ENCODE measurements at places on chromosomes 3 and 15. TPM values are rescaled to one million over a fixed set of nuclear protein-coding genes. Genes with fewer than 3 reads are reported as not detected.

The OXNAD1 gene
- total RNA-seq: 70.4 TPM

The GOLGA8R gene
- 2.7 TPM for total RNA-seq

The SLC24A5 gene
- not detected for total RNA-seq

The PDZRN3 gene
- total RNA-seq: not detected

The SOX14 gene
- not detected for total RNA-seq

The SCG3 gene
- total RNA-seq: not detected

The KIF7 gene
- total RNA-seq: 0.65 TPM

GRCh38 chr3:55571913-55572312, 84.8 kb upstream of the WNT5A start:
- no peaks in the 10 kb centered on the region for H3K27me3 ChIP-seq
- DNase-seq: no peak
- peaks cover 2% of the 10 kb centered on the region for H3K4me1 ChIP-seq
- no peaks in the 10 kb centered on the region for H3K36me3 ChIP-seq
- no peak overlapping the region for H3K4me3 ChIP-seq
- H3K27ac ChIP-seq: no peak overlapping the region

DNA sequence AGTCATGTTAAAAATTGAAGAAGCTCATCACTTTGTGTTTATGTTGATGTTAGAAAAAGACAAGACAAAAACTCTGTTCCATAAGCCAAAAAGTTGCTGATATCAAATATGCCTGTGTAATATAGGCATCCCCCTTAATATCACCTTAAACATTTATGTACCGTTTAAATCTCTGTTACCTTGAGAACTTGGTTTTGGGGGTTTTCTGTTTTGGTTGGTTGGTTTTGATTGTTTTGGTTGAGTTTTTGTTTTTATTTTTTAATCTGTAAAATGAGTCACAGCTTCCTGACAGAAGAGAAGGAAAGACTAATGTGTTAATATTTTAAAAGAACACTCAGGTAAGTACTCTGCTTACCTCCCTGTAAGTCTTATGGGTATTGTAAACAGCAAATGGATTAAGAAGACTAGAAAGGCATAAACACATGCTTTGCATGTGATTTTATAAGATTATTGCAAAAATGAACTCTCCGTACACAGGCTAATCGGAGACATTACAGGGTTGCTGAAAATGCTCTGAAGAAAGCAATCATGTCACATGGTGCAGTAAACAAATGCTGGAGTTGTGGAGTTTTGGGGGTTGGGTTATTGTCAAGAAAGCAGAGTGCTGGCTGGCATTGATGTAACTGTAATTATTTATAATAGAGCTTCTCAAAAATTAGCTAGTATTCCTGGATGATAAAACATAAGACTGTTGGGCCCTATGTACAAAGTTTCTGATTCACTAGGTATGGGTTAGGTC, 69.5 kb upstream of the MBNL1 start:
- peaks cover 77% of the 10 kb centered on the region for H3K4me1 ChIP-seq
- peak; percentile 35 for DNase-seq
- H3K27ac ChIP-seq: peak overlapping the region; percentile 93
- peaks cover 4% of the 10 kb centered on the region for H3K36me3 ChIP-seq
- peak overlapping the region; percentile 73 for H3K4me3 ChIP-seq
- H3K27me3 ChIP-seq: no peaks in the 10 kb centered on the region

GRCh38 chr3:31218082-31218481, 314.6 kb upstream of the STT3B start:
- no peak overlapping the region for H3K4me3 ChIP-seq
- no peaks in the 10 kb centered on the region for H3K27me3 ChIP-seq
- H3K36me3 ChIP-seq: peaks cover 21% of the 10 kb centered on the region

- H3K27ac ChIP-seq: peak overlapping the region; percentile 94
- DNase-seq: peak; percentile 51
- H3K27me3 ChIP-seq: no peaks in the 10 kb centered on the region
- H3K36me3 ChIP-seq: peaks cover 4% of the 10 kb centered on the region
- peaks cover 45% of the 10 kb centered on the region for H3K4me1 ChIP-seq
Observed at GRCh38 chr3:171458071-171458863, 1.9 kb downstream of the TNIK start.

DNA sequence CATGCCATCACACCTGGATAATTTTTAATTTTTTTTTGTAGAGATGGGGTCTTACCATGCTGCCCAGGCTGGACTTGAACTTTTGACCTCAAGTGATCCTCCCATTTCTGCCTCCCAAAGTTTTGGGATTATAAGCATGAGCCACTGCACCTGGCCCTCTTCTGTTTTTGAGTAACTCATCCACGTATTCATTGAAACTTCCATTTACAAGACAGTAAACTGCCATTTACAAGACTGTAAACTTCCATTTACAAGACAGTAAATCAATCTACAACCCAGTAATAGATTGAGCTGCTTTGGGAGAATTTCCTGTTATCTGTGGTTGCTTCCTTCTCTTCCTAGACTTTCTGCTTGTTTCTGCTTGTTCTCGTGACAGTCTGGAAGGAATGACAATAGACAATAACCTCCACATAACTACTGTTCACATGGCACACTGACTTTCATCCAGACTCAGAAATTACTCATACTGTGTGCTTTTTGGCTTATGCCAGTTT, 114.7 kb upstream of the CCNL1 start:
- H3K4me1 ChIP-seq: no peaks in the 10 kb centered on the region
- H3K27me3 ChIP-seq: no peaks in the 10 kb centered on the region
- H3K4me3 ChIP-seq: no peak overlapping the region
- DNase-seq: no peak
- H3K36me3 ChIP-seq: no peaks in the 10 kb centered on the region

DNA sequence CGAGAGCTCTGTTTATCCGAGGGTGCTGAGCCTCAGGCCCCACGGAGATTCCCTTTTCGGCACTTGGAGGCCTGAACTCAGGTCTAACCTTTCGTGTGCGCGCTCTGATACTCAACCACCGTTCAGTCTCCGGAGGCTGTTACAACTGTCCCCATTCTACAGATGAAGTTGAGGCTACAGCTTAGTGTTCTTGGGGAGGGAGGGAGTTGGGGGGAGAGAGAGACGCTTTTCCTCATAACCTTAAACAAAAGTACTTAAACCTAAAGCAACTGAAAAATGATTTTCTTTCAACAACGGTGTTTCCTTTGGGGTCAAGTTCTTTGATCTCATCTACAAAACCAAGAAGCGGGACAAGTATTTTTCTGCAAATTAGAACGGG, 952 bp upstream of the CHST2 start:
- H3K4me3 ChIP-seq: peak overlapping the region; percentile 83
- peaks cover 2% of the 10 kb centered on the region for H3K36me3 ChIP-seq
- H3K27me3 ChIP-seq: peaks cover 15% of the 10 kb centered on the region
- no peak for DNase-seq
- H3K4me1 ChIP-seq: peaks cover 43% of the 10 kb centered on the region

DNA sequence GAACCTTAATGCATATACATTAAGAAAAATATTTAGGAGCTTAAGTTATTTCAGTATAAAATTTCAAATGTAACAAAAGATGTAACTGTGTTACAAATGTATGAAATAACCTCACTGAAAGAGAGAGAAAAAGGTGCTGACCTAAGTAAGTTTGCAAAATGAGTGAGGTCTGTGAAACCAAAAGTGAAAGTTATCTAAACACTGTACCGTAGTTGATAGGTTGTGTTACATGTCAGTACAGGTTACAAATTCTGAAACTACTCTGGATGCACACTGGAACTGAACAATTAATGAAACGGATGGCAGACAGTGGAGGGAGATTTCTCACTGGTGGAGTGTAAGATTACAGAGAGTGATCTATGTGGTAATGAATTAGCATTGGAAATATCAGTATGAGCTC, 420.7 kb downstream of the ZNF385D start:
- DNase-seq: no peak
- H3K4me3 ChIP-seq: peak overlapping the region; percentile 1
- no peaks in the 10 kb centered on the region for H3K27me3 ChIP-seq
- H3K27ac ChIP-seq: no peak overlapping the region

- peaks cover under 1% of the 10 kb centered on the region for H3K27me3 ChIP-seq
- no peaks in the 10 kb centered on the region for H3K4me1 ChIP-seq
- no peak overlapping the region for H3K27ac ChIP-seq
- H3K36me3 ChIP-seq: no peaks in the 10 kb centered on the region
- no peak overlapping the region for H3K4me3 ChIP-seq
- DNase-seq: no peak
Observed at GRCh38 chr15:95600884-95601283, 729.6 kb upstream of the NR2F2 start.

DNA sequence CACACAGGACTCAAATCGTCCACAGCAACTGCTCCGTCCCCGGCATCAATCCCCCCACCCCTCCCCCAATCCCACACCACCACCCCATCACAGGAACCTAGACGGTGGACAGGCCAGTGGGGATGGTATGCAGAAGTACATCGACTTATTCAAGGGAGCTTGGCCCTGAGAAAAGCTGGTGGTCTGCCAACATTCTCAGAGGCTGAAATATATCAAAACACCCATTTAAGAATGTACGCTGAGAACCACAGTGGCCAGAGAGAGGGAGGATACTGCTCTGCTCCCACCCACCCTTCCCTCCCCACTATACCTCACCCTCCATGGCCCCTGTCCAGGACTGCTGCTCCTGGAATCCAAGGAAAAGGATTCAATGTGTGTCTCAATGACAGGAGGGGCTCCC, 12.4 kb upstream of the USP3 start:
- H3K4me1 ChIP-seq: peaks cover 67% of the 10 kb centered on the region
- no peak overlapping the region for H3K4me3 ChIP-seq
- H3K27ac ChIP-seq: no peak overlapping the region
- H3K27me3 ChIP-seq: no peaks in the 10 kb centered on the region

GRCh38 chr3:118766306-118766669, 268.4 kb downstream of the IGSF11 start:
- no peaks in the 10 kb centered on the region for H3K4me1 ChIP-seq
- H3K27me3 ChIP-seq: no peaks in the 10 kb centered on the region
- H3K4me3 ChIP-seq: no peak overlapping the region
- no peaks in the 10 kb centered on the region for H3K36me3 ChIP-seq
- no peak overlapping the region for H3K27ac ChIP-seq

- H3K27ac ChIP-seq: no peak overlapping the region
- DNase-seq: no peak
- H3K36me3 ChIP-seq: no peaks in the 10 kb centered on the region
- H3K27me3 ChIP-seq: peaks cover 4% of the 10 kb centered on the region
- H3K4me3 ChIP-seq: no peak overlapping the region
Observed at GRCh38 chr3:2923390-2923789, 186.8 kb downstream of the IL5RA start.

GRCh38 chr3:53354945-53355498, 7.7 kb upstream of the DCP1A start:
- DNase-seq: no peak
- H3K27ac ChIP-seq: no peak overlapping the region
- peaks cover 13% of the 10 kb centered on the region for H3K4me1 ChIP-seq
- H3K4me3 ChIP-seq: no peak overlapping the region
- H3K27me3 ChIP-seq: peaks cover 11% of the 10 kb centered on the region

- peak; percentile 29 for DNase-seq
- H3K27ac ChIP-seq: no peak overlapping the region
- peaks cover 85% of the 10 kb centered on the region for H3K27me3 ChIP-seq
- H3K36me3 ChIP-seq: peaks cover 7% of the 10 kb centered on the region
- H3K4me3 ChIP-seq: no peak overlapping the region
- peaks cover 34% of the 10 kb centered on the region for H3K4me1 ChIP-seq
Observed at GRCh38 chr3:172449466-172450149, 1.4 kb upstream of the GHSR start.

DNA sequence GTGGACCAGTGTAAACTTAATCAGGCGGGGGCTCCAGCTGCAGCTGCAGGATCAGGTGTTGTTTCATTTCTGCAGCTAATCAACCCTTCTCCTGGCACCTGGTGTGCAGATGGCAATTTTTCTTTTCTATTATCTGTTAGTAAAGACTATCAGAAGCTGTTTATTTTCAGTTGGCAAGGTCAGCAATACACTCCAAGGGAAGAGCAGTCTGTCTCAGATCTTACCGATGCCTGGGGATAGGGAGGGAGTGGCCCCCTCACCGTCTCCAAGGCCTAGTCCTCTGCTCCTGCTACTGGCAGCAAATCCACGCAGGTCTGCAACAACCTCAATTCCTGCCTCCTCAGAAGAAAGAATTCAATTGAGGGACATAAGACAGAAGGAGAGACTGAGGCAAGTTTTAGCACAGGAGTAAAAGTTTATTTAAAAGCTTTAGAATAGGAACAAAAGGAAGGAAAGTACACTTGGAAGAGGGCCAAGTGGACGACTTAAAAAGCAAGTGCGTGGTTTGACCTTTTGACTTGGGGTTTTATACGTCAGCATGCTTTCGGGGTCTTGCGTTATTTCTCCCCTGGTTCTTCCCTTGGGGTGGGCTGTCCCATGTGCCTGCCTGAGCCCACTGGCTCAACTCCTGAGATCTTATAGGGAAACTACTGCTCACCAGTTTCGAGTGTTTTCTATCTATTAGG, 9.2 kb downstream of the CCRL2 start:
- no peaks in the 10 kb centered on the region for H3K27me3 ChIP-seq
- H3K4me3 ChIP-seq: no peak overlapping the region
- DNase-seq: no peak
- no peaks in the 10 kb centered on the region for H3K36me3 ChIP-seq
- H3K4me1 ChIP-seq: peaks cover 3% of the 10 kb centered on the region

DNA sequence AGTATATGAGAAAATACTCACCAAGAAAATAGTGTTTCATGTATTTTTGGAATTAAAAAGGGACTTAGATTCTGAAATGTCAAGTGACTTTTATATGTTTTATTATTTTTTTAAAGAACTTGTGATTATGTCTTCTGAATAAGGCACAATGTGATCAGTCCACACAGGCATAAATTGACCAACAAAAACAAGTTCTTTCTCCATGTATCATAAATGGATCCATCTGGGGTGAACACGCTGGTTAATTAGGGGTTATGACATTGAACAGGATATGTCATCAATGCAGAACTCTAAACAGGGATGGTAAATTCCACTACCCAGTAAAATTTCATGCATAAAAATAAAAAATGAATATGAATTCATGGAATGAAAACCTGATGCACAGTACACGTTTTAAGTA, 31.3 kb upstream of the PIK3CA start:
- H3K27me3 ChIP-seq: peaks cover 15% of the 10 kb centered on the region
- no peaks in the 10 kb centered on the region for H3K4me1 ChIP-seq
- no peak overlapping the region for H3K27ac ChIP-seq

DNA sequence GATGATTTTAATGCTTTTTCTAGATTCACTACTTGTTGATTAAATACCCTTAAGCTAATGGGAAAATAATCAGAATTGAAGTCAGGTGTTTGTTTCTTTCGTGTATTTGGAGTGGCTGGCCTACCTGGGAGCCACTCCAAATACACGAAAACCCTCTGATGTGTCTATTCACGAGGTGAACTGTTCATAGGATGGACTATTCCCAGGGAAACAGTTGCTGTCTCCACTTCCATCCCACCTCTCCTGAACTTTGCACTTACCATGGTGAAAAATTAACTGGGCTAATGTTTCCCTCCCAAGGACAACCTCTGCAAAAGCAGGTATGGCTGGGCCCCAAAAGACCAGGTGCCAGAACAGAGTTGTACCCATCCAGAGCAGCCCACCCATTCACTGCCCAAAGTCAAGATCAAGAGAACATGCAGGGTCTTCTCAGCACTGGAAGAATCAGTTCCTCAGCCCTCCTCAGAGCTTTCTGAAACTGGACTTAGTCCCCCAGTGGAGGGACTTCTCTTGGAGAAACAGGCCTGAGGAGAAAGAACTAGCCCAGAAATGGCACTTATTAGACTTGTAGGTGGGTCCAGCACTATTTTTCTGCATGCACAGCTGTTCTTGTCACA, 2.9 kb upstream of the SMAD3 start:
- H3K27me3 ChIP-seq: peaks cover 15% of the 10 kb centered on the region
- H3K4me1 ChIP-seq: peaks cover 28% of the 10 kb centered on the region
- peaks cover 7% of the 10 kb centered on the region for H3K36me3 ChIP-seq

Data from activated CD4-positive, alpha-beta T cell treated with anti-CD3 and anti-CD28 coated beads, Interleukin-2, amount 10 ng/mL, durations not matched to agents 7 days and 5 days (primary cell).